ENCODE measurements at places on chromosomes 3 and 15. TPM values are rescaled to one million over a fixed set of nuclear protein-coding genes. Genes with fewer than 3 reads are reported as not detected.

Gene LIPC
- total RNA-seq = 1.1 TPM

Gene TP63
- 0.13 TPM for total RNA-seq

Gene STRA6
- total RNA-seq = 1.8 TPM

Gene C3orf85
- total RNA-seq = not detected

Gene CCR9
- total RNA-seq = not detected

Gene IGSF10
- not detected for total RNA-seq

Gene PIGZ
- total RNA-seq = 0.88 TPM

DNA sequence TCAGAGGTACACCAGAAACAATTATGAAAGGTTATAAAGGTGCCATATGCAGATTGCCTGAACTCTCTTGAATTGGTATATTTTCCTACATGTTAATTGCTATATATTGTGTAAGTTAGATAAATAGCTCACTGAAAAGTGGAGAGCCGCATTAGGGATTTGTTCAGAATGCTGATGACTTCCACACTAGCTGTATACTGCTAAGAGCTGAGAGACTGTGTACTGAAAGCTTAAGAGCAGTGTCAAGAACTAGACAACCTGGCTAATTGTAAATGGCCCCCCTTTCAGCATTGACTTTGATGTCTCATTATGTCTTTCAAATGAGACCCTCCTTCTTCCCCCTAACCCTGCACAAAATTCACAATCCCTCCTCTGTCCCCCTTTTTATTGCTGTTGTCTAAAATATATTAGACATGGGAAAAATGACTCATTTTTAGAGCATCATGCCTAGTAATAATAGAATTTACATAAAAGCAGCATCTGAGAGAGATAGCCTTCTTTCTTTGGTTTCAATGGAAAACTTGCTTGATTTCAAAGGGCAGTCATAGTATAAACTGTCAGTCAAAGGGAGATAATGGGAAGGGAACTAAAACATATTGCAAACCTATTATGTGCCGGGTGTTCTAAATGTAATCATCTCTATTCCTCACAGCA, 34.7 kb upstream of the GREM1 start:
- DNase-seq = no peak

GRCh38 chr3:64049136-64049535, 25.8 kb upstream of the PSMD6 start:
- peak; percentile 65 for DNase-seq

DNA sequence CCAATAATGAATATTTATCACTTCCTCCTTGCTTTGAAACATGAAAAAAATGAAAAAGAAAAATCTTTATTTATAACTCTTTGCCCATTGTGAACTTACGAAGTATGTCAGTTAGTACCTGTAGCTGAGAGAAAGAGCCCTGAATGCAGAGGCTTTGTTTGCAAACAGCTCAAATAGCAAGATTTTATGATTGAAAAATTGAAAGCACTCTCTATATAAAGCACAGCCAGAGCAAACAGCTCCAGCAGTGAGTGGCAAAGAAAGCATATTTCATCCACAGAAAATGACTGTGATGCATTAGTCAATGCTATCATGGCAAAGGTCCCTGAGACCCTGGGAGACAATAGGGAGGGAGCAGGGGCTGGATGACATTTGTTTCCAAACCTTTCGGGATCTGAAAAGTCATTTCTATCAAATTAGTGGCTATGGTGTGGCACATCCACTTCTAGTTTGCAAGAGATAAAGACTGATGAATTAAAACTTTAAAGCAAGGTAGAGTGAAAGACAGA, 576.1 kb downstream of the OTOL1 start:
- no peak for DNase-seq

GRCh38 chr3:23422517-23422851, 219.4 kb downstream of the UBE2E2 start:
- DNase-seq = no peak

- DNase-seq = no peak
Observed at GRCh38 chr3:58563386-58564035, 13.7 kb downstream of the FAM107A start.

DNA sequence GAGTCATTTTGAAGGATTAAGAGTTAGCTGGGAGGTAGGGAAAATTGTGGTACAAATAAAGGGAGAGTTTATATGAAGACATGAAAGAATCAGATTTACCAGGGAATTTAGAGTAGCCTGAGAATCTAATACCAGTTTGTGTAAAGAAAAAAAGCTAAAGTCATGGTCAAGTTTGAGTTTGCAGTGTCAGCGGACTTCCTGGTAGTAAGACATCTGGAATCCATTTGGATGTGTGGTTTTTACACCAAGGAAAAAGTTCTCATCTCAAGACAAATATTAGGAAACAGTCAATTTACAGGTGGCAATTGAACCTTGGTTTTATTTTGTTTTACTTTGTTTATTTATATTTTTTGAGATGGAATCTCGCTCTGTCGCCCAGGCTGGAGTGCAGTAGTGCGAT, 1.5 kb upstream of the P2RY12 start:
- DNase-seq = no peak

- DNase-seq = no peak
Observed at GRCh38 chr3:134877788-134878187, 82.7 kb downstream of the EPHB1 start.

GRCh38 chr15:52642386-52643361, 36.5 kb downstream of the ATOSA start:
- DNase-seq = no peak

- DNase-seq = no peak
Observed at GRCh38 chr3:79767905-79768267, at the start of gene ROBO1. Gene ROBO1, minus strand, starts transcription at chr3:79767998.

GRCh38 chr3:149435996-149436885, 38.3 kb upstream of the TM4SF4 start:
- no peak for DNase-seq

GRCh38 chr3:138908846-138909245, 38.1 kb downstream of the FOXL2 start:
- no peak for DNase-seq

- DNase-seq = no peak
Observed at GRCh38 chr3:63818282-63819150, 583 bp upstream of the C3orf49 start.

DNA sequence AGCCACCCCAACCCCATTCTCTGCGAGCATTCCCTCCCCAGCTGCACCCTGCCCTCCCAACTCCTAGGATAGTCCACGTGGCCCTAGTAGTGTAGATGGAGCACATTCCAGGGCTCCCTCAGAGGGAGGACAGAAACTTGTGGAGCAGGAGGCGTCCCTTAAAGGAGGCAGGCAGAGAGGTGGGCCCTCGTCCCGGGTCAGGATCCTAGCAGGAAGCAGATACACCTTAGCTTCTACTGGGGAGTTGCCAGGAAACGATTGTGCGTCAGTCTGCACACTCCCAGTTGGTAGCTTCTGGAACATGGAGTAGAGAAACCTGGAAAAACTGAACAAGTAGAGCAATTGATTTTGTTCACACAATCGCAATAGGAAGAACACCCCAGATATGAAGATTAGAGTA, 43.9 kb upstream of the KLHL25 start:
- no peak for DNase-seq

DNA sequence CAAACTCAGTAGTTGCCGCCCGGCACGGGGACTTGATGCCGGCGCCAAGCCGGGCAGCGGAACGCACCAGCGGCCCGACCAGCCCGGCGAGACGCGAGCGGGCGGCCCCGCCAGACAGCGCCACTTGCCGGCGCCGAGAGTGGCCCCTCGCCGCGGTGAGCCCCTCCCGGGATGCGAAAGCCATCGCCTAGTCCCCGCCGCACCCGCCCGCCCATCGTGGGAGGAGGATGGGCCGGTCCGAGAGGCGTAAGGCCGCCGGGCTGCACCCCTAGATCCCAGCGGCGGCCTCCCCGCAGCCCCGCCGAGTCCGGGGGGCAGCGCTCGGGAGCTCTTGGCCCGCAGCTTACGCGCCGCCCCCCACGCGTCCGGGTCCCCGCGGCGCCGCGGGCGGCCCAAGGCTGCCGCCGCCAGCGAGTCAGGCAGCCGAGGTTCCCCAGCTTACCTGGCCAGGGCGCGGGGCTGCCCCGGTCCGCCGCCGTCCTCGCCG, 609 bp downstream of the GOLGA8A start:
- no peak for DNase-seq

Data from kidney epithelial cell (primary cell).